Stimulated activated CD8-positive, alpha-beta memory T cell treated with anti-CD3 and anti-CD28 coated beads, Interleukin-7, amount 100 ng/mL, for 24 hours (primary cell): ENCODE measurements at places on chromosomes 13 and 19.

- DNase-seq, result no peak
Observed at GRCh38 chr19:11338121-11338520, 1.3 kb downstream of the RAB3D start.

- DNase-seq, result no peak
Observed at GRCh38 chr13:45105895-45106294, 14.4 kb upstream of the GTF2F2 start.

DNA sequence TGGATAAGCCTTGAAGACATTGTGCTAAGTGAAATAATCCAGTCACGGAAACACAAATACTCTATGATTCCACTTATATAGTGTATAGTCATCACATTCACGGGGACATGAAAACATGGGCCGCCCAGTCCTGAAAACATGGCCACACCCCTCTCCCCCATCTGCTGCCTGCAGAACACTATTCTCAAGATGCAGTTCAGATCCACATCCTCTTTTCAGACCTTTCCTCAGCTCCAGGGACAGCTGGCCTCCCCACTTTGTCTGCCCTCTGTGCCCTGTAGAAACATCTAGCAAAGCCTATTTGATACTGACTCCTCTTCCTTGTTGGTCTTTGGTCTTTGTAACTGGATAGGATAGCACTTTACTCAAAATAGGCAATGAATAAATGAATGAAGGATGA is 8.3 kb downstream of the RFX2 start:
- DNase-seq, result no peak

DNA sequence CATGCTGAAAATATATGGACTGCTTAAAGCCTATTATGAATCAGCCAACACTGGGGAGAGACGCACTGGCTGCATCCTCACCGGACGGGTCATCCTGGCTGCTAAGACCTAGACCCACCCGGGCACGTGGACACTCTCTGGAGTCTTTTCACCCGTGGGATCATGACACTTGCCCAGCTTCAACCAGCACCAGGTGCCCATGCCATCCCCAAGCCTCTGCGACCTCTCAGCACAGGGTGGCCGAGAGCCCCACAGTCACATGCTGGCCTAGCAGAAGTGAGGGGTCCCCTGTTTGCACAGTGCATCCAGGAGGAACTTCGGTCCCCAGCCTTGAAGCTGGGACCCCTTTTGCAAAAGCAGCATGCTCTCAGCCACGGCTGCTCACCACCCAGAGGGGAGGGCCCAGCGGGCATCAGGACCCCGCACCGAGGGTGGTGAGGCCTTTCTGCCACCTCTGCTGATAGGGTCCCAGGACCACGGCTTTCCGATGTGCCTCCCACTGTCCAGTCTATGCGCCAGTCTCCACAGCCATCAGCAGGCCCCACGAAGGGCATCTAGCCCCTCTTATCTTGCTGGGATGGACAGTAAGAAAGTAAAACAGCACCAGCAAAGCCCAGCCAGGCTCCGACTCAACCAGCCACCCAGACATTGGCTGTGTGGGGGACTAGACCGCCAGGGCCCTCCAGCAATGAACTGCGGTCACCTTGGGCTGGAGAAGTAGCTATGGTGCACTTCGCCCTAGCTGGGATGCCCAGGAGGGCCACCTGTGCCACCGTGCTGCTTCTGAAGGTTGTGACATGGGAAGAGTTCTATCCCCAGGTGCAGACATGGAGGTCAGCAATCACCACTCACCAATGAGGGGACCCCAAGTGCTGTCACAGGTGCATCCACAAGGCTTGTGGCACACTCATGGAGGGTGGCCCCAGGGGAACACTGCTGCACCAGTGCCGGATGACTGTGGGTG is 73.1 kb downstream of the CEBPG start:
- no peak for DNase-seq

DNA sequence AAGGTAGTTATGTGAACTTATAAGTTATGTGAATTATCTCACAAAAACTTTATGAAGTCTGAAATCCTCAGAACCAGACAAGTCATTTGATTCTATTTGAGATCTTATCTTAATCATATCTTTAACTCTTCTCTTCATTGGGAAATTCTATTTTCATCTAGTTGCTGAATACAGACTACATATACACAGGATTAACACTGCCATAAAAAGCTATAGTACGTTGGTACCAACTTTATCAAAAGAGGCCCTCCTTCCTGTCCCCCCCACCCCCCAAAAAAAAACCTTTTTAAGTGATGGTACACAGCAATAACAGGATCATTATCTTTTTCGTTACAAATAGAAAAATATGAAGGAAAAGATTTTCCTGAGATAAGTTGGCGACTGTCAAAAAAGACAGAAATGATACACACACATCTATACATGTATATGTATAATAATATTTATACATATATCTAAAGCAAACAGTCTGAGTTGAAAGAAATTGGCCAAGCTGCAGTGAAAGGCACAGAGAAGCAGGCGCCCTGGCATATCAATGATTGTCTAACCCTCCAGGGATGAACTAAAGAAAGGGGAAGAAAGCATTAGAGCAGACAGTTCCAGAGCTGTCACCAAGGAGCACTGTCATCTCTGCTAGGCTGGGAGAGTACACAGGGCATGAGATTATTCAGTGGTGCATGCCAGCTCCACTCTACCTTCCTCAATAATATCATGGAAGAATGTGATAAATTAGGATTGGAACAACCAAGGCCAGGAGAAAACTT is 116.7 kb downstream of the KLF12 start:
- DNase-seq, result no peak

GRCh38 chr13:111461445-111462149 is 141.2 kb downstream of the TEX29 start:
- no peak for DNase-seq

DNA sequence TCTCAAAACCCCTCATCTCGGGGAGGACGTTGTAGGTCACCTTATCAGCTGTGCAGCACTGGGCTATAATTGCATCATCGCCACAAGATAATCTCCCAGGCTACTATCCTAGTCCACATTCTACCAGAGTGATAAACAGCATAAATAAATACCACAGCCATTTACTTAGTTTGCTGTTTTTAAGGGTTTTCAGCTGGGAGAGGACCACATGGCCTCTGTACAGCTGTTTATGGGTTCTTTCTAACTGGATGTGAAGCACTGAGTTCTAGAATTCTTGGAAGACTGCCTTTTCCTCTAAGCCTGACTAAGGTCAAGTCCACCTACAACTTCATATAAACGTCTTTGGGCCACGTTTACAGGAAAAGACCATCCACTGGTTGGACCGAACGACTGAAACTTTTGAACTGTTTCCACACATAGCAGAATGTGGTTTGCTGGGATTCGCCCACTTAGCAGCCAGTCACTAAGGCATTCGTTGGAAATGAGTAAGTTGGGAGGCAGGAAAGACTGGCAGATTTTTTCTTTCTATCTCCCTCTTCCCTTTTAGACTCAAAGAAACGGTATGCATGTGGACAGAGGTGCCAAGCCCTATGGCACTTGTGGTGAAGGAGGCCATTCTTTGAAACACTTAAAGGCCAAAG is 752.5 kb upstream of the SGCG start:
- no peak for DNase-seq

GRCh38 chr13:77497350-77497749 is 38.2 kb upstream of the SCEL start:
- no peak for DNase-seq

- DNase-seq, result peak; percentile 35
Observed at GRCh38 chr19:45403781-45404556, 900 bp downstream of the PPP1R13L start.

DNA sequence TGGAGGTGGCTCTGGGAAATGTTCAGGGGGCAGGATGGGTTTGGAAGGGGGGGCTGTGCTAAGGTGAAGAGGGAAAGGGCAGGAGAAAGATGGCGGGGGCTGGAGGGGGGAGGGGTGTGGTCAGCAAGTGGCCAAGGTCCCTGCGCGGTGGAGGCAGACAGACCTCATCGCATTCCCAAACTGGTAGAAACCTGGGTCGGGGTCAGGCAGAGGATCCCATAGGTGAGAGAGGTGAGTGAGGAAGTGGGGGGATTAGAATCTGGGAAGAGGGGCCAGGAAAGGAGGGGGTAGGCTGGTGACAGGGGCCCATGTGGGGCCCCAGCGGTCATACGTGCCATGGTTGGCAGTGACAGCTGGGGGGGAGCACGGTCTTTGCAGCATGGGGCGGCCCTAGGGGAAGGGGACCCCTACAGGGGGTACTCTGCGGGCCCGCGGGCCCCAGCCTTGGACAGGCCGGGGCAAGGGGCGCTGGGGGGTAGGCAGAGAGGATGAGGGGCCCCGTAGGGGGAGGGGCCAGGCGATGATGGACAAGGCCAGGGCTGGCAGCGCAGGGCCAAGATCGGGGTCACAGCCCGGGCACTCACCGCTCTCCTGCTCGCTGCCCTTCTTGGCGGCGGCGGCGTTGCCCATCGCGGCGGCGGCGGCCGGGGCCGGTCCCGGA is 514 bp downstream of the PRKACA start:
- no peak for DNase-seq

- no peak for DNase-seq
Observed at GRCh38 chr19:45878043-45878794, 7.7 kb downstream of the IRF2BP1 start.

DNA sequence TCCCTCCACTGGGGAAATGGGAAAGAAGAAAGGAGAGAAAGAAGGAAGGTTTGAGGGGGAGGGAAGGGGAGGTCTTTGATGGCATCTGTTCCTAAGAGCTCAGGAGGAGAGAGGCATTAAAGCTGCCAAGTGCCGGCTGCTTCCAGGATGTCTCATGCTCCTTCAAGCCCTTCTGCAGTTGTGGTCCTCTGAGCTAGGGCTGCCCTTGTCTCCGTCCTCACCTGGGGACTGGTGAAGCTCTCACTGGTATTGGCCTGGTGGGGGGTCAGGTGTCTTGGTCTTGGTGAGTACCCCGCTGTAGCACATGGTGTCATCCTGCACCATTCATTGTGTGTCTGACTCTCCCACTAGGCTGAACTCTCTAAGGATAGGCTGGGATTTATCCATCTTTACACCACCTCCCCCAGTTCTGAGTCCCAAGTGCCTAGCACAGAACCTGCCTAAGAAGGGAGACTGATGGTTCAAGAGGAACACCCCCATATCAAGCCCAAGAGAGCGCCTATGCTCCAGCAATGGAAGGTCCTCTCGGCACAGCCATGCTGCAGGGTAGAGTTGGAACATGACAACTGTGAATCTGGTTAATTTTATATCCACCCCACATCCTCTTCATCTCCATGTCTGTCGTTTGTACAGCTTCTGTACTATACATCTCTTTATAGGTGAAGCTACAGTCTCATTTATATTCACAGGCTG is 83.7 kb downstream of the AKAP11 start:
- DNase-seq, result no peak

GRCh38 chr13:111130116-111130508 is 15.0 kb downstream of the ARHGEF7 start:
- no peak for DNase-seq

DNA sequence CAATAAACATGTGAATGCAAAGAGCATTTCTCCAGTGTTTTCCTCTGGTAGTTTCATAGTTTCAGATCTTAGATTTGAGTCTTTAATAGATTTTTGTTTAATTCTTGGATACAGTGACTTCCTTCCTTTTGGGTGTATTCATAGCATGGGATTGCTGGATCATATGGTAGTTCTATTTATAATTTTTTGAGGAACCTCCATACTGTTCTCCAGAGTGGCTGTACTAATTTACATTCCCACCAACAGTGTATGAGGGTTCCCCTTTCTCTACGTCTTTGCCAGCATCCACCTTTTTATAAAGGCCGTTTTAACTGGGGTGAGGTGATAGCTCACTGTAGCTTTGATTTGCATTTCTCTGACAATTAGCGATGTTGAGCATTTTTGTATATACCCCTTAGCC is 9.3 kb upstream of the CALM3 start:
- no peak for DNase-seq

DNA sequence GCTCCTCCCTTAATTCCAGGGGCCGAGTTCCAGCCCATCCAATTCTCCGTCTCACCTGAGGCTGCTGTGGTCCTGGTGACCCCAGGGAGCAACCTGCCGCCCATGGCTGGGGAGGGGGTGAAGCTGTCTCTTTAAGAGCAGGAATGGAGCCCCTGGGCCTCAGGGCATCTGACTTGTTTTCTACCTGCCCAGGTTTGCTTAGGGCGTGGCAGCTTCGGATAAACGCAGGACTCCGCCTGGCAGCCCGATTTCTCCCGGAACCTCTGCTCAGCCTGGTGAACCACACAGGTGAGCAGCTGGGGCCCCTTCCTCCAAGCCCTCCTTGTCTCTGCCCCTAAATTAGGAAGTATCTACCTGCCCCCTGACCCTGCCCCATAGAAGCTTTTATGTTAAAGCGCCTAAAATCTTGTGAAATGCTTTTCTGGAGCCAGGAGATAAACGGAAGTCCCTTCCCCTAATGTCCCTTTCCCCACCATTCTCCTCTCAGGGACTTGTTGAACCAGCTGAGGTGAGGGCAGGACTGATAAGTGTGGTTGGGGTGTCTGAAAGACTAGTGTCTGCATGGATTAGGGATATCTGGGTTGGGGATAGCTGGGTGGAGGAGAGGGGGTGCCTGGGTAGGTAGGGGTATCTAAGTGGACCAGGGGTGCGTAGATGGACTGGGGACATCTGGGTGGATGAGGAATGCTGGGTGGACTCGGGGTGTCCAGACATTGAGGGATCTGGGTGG is 614 bp downstream of the FXYD3 start:
- DNase-seq, result no peak

DNA sequence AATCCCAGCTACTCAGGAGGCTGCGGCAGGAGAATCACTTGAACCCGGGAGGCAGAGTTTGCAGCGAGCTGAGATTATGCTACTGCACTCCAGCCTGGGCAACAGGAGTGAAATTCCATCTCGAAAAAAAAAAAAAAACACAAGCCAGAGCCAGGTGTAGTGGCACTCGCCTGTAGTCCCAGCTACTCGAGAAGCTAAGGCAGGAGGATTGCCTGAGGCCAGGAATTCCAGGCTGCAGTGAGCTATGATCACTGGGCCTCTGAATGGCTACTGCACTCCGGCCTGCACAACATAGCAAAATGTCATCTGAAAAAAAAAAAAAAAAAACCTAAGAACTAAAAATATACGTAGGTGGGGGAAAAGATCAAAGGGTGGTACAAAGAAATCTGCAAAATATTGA is 19.4 kb downstream of the EPS15L1 start:
- no peak for DNase-seq

- no peak for DNase-seq
Observed at GRCh38 chr19:47542030-47542475, 27.2 kb upstream of the NAPA start.

DNA sequence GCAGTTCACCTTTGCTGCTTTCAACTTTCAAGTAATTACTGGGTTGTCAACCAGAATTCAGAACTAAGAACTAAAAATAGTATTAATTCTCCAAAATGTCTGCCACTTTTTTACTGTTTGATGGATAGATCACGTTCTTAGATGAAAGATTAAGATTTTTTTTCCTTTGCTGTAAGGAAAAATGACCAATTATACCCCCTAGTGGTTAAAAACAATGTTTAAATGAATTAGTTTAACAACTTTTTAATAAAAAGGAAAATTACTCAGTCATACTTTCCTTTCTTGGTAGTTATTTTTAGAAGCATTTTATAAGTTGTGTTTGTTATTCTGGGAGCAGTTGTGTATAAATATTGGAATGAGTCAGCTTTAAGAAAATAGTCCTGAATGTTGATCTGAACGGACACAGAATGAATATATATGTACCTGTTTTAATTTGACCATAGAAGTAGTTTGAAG is 4.6 kb downstream of the TM9SF2 start:
- DNase-seq, result no peak
